ENCODE measurements at places on chromosomes 3 and 15.

GRCh38 chr3:43181202-43181821 lies 75.4 kb upstream of the POMGNT2 start:
- peaks cover 43% of the 10 kb centered on the region for H3K4me1 ChIP-seq
- H3K27ac ChIP-seq: peak overlapping the region; percentile 100
- no peak overlapping the region for H3K4me3 ChIP-seq
- H3K36me3 ChIP-seq: no peaks in the 10 kb centered on the region
- DNase-seq: peak; percentile 85

- no peak for DNase-seq
- no peaks in the 10 kb centered on the region for H3K27me3 ChIP-seq
- H3K36me3 ChIP-seq: peaks cover 27% of the 10 kb centered on the region
- H3K4me3 ChIP-seq: no peak overlapping the region
- H3K4me1 ChIP-seq: peaks cover 25% of the 10 kb centered on the region
- H3K27ac ChIP-seq: no peak overlapping the region
Measured at GRCh38 chr15:56946150-56946549, 27.7 kb downstream of the TCF12 start.

DNA sequence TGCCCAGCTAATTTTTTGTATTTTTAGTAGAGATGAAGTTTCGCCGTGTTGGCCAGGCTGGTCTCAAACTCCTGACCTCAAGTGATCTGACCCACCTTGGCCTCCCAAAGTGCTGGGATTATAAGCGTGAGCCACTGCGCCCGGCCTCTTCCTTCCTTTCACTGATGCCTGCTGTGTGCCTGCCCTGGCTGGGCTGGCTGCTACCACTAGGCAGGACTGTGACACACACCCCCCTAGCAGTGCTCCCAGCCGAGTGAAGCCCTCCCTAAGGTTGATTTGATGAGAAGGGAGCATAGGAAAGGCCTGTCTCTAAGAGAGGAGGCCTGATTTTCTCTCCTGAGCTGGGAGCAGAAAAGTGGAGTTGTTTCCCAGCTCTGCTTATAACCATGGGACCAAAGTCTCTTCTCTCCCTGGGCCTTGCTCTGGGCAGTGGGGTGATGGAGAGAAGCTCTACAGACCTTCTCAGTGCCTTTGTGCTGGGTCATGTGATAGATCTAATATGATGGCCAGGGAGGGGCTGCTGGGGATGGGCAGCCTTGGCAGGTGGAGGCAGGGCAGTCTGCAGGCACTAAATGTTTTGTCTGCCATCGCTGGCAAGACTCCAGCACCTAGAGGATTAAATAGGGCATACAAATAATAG lies 20.1 kb upstream of the SFMBT1 start:
- H3K36me3 ChIP-seq: no peaks in the 10 kb centered on the region
- H3K27ac ChIP-seq: no peak overlapping the region
- H3K4me3 ChIP-seq: no peak overlapping the region
- no peak for DNase-seq
- no peaks in the 10 kb centered on the region for H3K27me3 ChIP-seq

GRCh38 chr15:81887912-81888311 lies 157.9 kb downstream of the MEX3B start:
- no peaks in the 10 kb centered on the region for H3K36me3 ChIP-seq
- H3K4me3 ChIP-seq: no peak overlapping the region
- no peak for DNase-seq
- H3K27ac ChIP-seq: peak overlapping the region; percentile 30
- H3K27me3 ChIP-seq: no peaks in the 10 kb centered on the region
- H3K4me1 ChIP-seq: peaks cover 27% of the 10 kb centered on the region

DNA sequence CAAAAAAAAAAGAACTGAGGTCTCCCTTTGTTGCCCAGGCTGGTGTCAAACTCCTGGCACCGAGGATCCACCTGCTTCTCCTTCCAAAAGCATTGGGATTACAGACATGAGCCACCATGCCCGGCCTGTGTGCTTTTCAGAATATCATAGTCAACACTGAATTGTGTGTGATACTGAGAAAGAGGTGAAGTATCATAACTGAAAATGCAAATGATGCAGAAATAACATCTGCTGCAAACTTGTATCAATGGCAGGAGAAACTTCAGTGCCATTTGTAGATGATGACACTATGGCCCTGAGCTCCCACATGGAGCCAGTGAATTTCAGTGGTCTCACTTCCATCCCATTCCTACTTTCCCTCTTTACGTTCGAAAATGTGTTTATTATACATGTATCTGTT lies 21.9 kb downstream of the IL12A start:
- H3K27me3 ChIP-seq: no peaks in the 10 kb centered on the region
- no peak overlapping the region for H3K27ac ChIP-seq
- no peaks in the 10 kb centered on the region for H3K4me1 ChIP-seq
- no peak for DNase-seq

GRCh38 chr3:130857336-130858026 lies 36.4 kb upstream of the ATP2C1 start:
- no peak overlapping the region for H3K4me3 ChIP-seq
- H3K4me1 ChIP-seq: no peaks in the 10 kb centered on the region
- no peaks in the 10 kb centered on the region for H3K36me3 ChIP-seq
- no peaks in the 10 kb centered on the region for H3K27me3 ChIP-seq
- H3K27ac ChIP-seq: no peak overlapping the region

- no peaks in the 10 kb centered on the region for H3K4me1 ChIP-seq
- H3K27me3 ChIP-seq: no peaks in the 10 kb centered on the region
- no peak for DNase-seq
- H3K27ac ChIP-seq: no peak overlapping the region
- H3K4me3 ChIP-seq: no peak overlapping the region
Measured at GRCh38 chr3:135792858-135793475, 172.6 kb upstream of the PPP2R3A start.

DNA sequence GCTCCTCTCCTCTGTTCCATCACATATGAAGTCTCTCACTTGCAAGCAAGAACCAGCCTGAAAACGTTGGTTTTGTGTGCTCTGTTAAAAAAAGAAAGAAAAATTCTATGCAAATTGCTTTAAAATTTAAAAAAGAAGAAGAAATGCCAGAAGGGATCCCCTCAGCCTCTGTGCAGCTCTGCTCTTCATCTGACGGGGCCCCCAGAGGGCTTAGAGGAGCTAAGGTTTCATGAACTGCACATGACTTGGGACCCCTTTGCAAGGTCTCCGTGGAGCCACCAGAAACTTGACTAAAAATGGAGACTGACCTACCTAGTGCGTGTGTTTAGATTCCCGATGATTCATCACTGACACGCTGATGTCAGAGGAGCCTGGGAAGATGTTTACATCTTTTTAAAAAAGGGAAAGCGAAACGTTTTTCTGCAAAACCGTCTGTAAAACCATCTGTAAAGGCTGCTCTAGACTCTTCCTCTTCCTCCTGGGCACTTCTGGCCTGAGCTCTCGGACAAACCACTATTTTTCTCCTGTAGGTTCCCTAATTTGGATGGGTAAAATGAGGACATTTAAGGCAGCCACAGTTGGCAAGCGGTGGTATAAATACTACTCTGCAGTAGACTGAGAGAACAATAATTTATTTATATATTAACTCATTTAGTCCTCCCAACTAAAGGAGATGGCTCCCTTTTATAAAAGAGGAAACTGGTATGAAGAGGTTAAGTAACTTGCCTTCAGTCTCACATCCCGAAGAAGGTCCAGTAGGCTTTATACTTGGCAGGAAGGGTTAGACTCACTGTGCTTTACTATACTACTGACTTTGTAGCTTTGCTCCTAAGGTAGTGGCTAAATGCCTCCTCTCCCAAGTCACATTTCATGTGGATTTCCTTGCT lies 67.2 kb upstream of the POLG start:
- H3K36me3 ChIP-seq: no peaks in the 10 kb centered on the region
- no peak overlapping the region for H3K27ac ChIP-seq
- DNase-seq: no peak

Data from RWPE2 (cell line).